ENCODE measurements at places on chromosomes 2 and 18.

DNA sequence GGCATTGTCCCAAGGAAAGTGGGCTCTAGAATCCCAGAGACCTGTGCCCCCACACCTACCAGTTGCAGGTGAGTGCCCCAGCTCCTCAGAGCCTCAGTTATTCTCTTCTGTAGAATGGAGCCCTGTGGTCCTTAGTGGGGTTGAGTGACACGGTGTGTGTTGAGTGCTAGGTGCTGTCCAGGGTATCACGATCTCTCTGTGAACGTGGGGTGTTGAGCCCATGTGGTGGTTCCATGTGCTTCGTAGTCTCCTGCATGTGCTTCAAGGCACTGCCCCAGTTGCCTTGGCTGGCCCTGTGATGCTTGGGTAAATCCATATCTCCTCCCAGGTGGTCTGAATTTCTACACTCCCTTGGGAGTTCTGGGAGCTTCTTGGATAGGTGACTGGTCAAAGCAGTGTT, 54.9 kb downstream of the SH3RF3 start:
- DNase-seq = no peak

DNA sequence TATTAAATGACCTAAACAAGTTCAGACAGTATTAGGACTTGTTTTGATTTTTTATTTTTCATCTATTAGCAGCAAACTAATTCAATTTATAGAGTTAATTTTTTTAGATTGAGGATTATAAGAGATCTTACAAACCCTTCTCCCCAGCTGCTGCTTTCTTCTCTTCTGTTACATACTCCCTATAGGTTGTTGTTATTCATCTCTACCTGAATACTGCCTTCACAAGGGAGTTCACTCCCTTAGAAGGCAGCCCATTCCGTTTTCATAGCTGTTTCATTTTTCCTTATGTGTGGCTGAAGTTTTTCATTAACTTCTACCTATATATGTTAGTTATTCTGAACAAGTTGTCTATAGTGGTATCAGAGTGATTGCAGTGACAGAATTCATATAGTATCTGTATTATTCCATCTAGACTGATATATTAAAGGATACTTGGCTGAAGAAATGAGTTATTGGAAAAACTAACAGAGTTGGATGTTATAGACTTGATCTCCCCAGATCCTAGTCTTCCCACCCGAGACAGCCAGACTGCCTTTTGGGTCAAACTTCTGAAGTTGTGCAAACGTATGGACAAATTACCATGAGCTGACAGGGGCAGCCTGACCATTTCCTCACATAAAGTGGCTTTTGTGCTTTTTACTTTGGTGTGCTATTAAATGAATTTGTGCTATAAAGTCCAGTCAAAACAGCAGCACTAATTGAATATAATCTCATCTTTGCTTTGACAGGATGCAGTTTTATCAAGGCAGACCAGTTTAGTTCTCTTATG, 8.7 kb downstream of the GLS start:
- DNase-seq = no peak

- no peak for DNase-seq
These were observed 228.0 kb upstream of the SMAD7 start for GRCh38 chr18:49178736-49179135.

DNA sequence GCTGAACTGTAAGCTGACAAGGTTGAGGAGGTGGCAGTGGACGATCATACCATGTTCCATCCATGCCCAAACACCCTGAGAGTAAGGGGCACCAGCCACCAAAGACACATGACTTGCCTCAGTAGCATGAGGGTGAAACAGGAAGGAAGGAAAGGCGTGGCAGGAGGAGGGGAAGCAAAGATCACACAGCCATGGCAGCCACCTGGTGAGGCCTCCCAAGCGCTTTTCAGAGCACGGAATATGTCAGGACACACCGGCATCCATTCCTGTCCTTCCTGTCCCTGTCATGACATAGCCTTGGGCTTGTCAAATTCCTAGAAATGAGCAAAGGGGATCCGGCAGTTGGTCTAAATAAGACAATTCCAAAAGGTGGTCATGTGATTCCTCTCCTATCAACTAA, 118.7 kb downstream of the MYO5B start:
- DNase-seq = no peak

- no peak for DNase-seq
These were observed 34.1 kb downstream of the TRABD2A start for GRCh38 chr2:84846741-84847142.

GRCh38 chr2:150190546-150190945, 296.9 kb downstream of the RND3 start:
- no peak for DNase-seq
